ENCODE measurements at places on chromosomes 3 and 15.

GRCh38 chr15:51887887-51888592 is 58.6 kb downstream of the TMOD3 start:
- no peak for DNase-seq

DNA sequence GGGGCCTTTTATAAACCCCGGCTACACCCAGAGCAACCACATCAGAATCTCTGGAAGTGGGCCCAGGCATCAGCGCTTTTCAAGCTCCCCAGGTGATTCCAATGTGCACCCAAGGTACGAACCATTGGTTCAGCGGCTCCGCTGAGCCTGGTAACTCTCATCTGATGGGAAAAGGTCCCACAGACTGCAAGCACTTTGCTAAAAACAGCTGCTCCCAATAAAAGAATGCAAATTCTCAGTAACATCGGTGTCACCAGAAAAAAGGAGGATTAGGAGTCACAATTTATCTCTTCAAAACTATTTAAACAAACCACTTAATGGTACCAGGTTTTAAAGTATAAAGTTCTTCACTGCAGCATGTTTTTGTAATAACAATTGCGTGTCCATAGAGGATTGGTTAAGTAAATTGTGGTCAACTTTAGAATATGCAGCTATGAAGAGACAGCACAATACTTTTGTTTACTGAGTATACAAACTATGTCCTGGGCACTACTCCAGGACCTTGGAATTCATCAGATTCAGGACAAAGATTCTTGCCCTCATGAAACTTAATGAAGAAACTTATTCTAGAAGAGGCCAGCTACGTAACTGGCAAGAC is 660.7 kb upstream of the ADAMTS9 start:
- DNase-seq = peak; percentile 5

GRCh38 chr3:4950351-4950784 is 28.9 kb upstream of the BHLHE40 start:
- DNase-seq = no peak

- peak; percentile 23 for DNase-seq
Measured at GRCh38 chr15:60830479-60830878, 351.5 kb upstream of the ICE2 start.

DNA sequence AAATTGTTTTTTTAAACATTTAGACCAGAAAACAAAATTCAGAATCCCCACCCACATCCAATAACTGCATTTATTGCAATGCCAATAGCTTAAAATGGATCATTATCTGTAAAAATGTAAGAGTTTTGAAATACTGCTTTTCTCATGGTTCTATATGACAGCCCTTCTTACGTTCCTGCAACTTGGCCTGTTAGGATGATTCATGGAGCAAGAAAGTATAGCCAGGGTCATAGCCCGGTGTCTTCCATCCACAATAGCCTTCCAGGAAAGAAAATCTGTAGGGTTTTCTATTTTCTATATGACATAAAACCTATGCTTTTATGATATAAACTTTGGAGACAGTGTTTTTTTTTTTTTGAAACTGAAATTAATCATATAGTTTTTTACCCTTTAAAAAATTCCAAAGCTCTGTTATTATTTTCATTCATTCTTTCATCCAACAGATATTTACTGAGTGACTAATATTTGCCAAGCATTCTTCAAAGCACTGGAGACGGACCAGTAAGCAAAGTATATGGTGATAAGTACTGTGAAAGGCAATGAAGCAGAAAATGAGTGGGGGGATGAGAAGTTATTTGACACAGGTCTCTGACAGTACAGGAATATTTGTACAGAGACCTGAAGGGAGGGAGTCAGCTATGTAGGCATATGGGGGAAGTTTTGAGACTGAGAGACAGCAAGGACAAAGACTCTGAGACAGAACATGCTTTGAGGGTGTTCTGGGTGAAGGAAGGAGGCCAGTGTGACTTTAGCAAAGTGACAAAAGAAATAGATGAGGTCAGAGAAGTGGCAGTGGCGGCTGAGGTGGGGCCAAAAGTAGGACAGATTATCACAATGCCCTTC is 29.0 kb upstream of the SLC2A2 start:
- DNase-seq = peak; percentile 62

DNA sequence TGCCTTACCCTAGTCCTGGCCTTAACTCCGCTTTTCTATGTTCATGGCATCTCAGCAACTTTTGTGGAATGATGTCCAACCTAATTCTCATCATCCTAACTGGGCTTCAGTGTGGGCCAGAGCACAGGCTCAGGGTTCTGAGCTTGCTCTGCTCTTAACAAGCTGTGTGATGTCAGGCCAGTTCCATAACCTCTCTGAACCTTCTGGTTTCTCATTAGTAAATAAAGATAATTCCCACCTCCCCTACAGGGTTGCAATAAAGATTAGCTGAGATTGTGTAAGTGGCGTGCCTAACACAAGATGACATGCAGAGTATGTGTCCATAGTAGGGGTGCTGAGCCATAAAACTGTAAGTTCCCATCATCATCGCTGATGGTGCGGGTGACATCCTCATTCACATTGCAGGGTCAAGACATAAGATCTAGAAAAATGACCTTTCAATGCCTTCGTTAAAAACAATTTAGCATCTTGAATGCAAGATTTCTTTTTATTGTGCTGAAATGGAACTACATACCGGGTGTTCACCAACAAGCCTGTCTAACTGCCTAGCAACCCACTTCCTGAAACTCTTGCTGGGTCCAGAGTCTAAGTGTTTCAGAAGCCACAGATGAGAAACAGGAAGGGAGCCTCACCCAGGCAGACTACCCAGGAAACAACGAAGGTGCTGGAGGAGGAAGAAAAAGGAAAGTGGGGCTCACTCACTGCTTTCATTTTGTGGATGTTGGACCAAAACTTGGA is 36.2 kb downstream of the CDCP1 start:
- no peak for DNase-seq

DNA sequence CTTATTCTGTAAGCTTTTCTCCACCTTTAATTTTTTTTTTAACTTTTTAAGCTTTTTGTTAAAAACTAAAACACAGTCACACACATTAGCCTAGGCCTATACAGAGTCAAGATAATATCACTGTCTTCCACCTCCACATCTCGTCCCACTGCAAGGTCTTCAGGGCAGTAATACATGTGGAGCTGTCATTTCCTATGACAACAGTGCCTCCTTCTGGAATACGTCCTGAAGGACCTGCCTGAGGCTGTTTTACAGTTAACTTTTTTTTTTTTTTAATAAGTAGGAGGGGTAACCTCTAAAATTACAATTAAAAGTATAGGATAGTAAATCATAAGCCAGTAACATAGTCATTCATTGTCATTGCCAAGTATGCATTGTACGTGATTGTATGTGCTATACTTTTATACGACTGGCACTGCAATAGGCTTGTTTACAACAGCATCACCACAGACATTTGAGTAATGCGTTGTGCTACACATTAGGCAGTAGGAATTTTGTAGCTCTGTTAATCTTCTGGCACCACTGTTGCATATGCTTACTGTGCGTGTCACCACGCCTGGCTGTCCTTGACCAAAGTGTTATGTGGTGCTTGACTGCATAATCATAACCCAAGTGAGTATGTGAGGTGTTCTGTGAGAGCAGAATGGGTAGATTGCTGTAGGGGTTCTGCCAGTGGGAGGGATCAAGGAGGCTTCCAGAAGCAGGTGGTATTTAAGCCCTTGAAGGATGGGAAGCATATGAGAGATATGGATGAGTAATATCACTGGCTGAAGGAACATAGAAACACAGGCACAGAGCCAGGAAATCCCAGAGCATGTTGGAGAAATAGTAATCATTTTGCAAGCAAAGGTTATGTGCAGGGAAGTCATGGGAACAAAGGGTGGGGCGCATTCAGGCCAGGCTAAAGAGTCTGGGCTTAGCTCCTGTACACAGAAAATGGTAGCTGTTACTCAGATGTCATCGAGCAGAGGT is 18.3 kb downstream of the FBXO22 start:
- DNase-seq = peak; percentile 89

DNA sequence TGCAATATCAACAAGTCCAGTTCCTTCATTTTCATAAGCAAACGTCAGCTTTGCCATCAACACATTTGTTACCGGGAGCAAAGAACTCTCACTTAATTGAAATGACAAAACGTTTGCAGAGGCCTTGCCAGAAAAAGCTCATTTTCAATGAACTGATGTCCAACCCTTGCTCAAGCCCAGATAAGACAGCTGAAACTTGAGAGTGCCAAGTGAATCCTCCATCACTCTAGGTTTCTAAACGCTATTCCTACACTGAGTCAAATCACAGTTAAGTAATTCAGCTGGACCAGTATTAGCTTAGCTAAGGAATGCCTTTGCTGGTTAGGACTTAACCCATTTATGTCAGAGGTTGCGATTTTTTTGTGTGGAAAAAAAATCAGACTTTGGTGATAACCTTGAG is 11.5 kb downstream of the CHSY1 start:
- peak; percentile 74 for DNase-seq

GRCh38 chr3:116441652-116442051 is 3.6 kb downstream of the LSAMP start:
- no peak for DNase-seq

DNA sequence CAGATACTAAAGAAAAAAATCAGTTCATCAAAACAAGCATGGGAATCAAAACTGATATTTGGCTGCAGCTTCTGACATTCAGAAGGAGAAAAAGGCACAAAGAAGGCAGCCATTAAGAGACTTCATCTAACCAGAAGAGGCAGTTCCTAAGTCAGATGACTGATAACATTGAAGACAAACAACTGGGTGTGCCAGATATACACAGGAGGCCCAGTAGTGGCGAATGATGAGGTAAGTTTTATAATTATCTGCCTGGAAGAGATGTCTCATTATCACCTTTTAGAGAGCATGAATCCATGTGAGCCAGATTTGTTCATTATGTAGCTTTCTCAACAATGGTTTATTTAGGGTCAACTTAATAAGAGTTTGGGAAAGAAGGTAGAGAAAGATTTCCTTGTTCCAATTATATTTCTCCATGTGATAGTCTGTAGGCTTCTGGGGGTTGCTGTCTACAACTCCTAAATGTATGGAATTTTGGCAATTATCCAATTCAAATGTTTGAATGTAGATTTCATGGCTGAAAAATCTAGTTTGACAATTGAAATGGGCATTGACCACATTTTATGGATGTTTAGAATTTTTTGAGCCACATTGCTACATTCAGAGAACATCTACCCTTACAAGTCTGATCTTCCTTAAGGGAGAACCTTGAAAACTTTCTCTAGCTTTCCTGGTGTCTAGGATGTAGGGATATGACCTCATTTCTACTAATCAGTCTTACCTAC is 50.4 kb upstream of the RASGRF1 start:
- DNase-seq = peak; percentile 1

- peak; percentile 29 for DNase-seq
Measured at GRCh38 chr3:171256445-171257250, 203.6 kb downstream of the TNIK start.

DNA sequence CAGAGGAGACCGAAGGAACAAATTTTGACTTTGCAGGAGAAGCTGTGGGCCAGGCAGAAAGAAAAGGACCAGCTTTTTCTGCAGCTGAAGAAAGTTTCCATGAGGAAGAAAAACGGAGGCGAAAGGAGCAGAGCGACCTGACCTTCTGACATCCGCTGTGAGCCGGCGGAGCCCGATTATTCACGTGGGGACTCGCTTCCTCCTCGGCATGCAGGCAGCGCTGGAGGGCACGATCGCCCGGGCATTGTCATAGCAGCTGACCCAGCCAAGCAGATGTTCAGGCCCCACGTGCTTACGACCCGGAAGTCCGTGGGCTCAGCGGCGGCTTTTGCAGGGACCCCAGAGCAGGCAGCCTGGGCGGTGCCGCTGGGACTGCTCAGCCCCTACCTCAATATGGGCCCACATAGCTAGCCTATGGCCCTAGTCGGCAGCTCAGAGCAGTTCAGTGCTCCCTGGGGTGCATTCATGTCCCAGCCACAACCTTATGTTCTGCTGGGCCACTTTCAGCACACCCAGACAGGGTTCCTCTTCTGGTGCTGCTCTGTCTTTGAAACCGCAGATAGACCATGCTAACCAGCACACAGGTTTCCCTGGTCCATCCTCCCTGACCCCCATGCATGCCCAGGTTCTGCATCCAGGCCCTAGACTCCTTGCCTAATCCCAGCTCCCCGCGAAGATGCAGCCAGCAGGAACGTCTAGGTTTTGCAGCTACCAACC is 10.5 kb upstream of the EIF4A2 start:
- DNase-seq = peak; percentile 15

GRCh38 chr15:30958219-30958618 is 33.2 kb downstream of the MTMR10 start:
- no peak for DNase-seq

DNA sequence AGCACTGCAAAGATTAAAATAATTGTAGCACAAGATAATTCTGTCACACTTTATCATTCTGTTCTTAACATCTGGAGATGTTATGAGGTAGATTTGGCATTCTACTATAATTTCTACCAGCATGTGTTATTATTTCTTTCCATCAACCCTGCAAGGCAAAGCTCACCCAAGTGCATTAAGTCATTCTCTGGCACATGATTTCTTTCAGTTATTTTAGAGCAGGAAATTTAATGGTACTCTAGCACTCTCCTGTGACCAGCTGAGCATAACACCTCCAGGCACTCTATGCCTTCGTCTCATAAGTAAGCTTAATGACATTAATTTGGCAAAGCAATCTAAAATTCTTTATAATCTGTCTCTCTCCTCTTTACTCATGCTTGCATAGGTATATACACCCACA is 300.2 kb upstream of the GPR149 start:
- peak; percentile 9 for DNase-seq

GRCh38 chr15:52199271-52199670 is 8.1 kb upstream of the GNB5 start:
- DNase-seq = no peak

GRCh38 chr15:95458721-95459120 is 871.8 kb upstream of the NR2F2 start:
- no peak for DNase-seq

DNA sequence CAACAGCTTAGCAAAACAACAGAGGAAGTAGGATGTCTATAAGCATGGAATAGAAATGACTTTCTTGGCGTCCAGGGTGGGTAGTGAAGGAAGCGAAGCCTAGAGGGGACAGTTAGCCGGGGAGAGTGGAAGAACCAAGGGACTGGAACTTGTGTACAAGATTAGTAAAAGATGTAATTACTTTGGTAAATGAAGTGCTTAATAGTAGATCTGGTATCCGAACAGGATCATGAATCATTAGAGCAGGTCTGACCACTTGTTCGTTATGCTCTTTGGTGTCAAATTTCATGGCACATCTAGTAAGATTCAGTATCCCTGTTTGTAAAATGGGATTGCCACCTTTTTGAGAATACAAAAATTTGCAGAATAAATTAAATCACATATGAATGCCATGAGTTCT is 112.5 kb upstream of the MLF1 start:
- no peak for DNase-seq
